ENCODE measurements at places on chromosomes 11 and 22.
A peak's percentile ranks its signal among the peaks of the same experiment; 100 is the strongest.

GRCh38 chr22:33275073-33275443, 216.9 kb upstream of the SYN3 start:
- DNase-seq = no peak

DNA sequence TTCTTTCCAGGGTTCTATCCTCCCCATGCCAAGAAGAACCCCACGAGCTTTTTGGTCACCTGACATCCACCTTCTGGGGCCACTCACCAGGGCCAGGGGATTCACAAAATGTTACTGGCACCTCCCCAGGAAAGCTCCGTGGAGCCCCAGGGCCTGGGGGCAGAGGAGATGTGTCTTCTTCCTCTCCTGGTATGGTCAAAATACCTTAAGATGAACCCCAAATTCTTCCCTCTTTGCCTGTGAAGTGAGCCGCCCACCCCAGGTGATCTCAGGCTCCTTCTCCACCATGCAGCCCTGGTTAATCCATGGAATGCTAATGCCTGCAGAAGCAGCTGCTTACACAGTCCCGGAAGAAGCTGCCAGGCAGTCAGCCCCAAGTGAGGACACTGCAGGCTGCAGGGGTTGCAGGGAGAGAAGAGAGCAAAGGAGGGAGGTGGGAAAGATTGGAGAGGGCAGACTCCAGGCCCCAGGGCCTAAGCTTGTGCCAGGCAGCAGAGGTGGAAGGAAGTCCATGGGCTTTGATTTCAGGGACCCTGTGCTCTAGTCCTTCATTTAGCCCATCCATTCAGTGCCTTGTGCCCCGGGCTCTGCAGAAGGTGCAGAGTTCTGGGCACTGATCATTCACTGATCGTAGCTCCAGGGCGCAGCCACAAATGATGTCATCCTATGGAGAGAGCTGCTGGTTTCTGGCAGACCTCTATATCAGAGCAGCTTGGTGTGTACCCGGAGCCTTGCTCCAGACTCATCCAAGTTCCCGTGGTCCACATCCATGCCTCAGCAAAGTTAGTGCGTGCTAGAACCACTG, 127.9 kb upstream of the NECTIN1 start:
- no peak for DNase-seq

GRCh38 chr11:73320763-73321603, 12.9 kb downstream of the ARHGEF17 start:
- no peak for DNase-seq

GRCh38 chr11:85663080-85663752, 1.7 kb downstream of the CREBZF start:
- no peak for DNase-seq

- DNase-seq = no peak
Measured at GRCh38 chr22:24510637-24511625, 15.8 kb downstream of the UPB1 start.

- no peak for DNase-seq
Measured at GRCh38 chr11:66076561-66076960, 6.5 kb downstream of the PACS1 start.

- DNase-seq = peak; percentile 28
Measured at GRCh38 chr11:71301858-71302533, 49.6 kb upstream of the SHANK2 start.

DNA sequence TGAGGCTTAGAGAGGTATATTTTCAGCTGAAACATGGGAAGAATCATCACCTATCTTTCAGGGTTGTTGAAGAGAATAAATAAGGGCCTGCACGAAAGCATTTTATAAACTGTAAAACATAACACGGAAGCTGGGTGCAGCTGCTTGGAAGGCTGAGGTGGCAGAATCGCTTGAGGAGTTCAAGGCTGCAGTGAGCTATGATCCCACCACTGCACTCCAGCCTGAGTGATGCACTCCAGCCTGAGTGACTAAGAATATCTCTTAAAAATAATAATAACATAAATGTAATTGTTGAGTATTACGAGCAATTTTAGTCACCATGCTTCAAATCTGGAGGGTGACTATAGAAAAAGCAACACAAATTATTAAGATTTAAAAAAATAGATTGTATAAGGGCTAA, 16.3 kb downstream of the RBFOX2 start:
- no peak for DNase-seq

DNA sequence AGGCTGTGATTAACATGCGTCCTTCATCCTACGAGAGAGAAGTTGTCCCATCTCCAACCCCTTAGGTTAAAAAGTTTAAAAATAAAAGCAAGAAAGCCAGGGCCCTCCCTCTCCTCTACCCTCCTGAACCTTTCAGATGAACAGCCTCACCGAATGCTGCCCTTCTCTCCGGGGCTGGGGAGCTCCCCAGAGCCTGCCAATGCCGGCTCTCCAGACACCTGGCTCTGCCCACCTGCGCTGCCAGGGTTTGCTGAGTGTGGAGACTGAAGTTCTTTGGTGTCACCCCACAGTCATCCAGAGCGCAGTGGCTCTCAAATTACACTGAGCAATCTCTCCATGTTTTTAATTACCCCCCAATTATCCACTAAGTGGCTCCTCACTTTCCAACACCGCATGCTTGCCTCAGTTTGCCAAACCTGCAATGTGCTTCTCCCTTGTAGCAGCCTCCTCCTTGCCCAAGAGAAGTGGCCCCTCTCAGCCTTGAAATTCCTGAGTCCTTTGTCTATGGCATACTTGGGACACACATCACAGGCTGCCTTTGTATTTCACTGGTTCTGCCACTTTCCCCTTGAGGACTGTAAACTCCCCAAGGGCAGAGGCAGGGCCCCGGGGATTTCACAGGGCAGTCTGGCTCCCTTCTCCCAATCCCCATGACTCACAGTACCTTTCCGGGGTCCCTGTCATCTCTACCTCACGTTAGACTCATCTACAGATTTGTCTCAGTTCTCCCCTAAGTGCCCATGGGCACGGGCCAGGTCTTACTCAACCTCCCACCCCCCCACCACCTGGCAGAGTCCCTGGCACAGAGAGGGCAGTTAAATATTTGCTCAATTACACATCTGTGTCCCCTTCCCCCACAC, 2.0 kb downstream of the MYH9 start:
- no peak for DNase-seq

DNA sequence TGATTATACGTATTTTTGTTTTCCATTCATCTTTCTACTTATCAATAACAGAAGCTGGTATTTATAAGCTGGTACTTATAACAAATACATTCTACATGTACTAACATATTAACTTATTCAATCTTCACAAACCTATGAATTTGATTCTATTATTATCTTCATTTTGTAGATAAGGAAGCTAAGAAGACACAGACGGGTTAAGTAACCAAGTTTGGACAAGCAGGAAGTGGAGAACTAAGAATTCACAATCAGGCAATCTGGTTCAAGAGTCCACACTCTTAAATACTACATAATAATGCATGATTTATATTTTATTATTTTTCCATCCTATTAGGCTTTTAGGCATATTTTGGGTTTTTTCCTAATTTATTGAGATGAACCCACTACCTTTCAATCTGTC, 25.0 kb downstream of the FCHSD2 start:
- no peak for DNase-seq

DNA sequence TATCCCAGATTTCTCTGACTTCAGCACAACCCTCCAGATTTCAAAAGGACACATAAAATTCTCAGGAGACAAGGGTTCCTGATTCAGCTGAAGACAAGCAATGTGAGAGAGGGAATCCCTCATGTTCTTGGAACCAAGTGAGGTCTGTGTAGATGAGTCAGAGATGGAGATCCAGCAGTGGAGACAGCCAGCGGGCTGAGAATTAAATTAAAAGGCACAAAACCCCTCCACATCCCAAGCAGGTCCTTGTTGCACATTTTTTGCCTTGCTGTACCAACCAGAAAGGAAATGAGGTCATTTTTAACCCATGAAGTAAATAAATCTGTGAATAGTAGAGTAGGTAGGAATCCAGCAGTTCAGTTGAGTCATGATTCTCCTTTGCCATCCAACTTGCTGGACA, 9.7 kb downstream of the MTNR1B start:
- no peak for DNase-seq

DNA sequence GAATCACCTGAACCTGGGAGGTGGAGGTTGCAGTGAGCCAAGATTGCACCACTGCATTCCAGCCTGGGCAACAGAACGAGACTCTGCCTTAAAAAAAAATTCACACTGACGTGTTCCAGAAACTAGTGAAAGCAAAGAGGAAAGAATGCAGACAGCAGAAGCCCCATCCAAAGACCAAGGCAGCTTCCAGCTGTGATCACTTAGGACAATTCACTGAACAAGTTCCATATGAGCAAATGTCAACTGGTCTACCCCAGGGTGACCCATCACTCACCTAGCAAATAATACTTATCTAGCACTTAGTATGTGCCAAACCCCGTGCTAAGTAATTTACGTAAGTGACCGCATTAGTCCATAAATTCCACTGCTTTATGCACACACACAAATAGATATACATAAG, 138.9 kb downstream of the LARGE1 start:
- DNase-seq = no peak

- no peak for DNase-seq
Measured at GRCh38 chr22:43293259-43293654, 49.9 kb downstream of the SCUBE1 start.

GRCh38 chr11:5524756-5525155, 8.3 kb upstream of the UBQLNL start:
- no peak for DNase-seq

- DNase-seq = no peak
Measured at GRCh38 chr11:86537541-86538222, 134.7 kb downstream of the ME3 start.

DNA sequence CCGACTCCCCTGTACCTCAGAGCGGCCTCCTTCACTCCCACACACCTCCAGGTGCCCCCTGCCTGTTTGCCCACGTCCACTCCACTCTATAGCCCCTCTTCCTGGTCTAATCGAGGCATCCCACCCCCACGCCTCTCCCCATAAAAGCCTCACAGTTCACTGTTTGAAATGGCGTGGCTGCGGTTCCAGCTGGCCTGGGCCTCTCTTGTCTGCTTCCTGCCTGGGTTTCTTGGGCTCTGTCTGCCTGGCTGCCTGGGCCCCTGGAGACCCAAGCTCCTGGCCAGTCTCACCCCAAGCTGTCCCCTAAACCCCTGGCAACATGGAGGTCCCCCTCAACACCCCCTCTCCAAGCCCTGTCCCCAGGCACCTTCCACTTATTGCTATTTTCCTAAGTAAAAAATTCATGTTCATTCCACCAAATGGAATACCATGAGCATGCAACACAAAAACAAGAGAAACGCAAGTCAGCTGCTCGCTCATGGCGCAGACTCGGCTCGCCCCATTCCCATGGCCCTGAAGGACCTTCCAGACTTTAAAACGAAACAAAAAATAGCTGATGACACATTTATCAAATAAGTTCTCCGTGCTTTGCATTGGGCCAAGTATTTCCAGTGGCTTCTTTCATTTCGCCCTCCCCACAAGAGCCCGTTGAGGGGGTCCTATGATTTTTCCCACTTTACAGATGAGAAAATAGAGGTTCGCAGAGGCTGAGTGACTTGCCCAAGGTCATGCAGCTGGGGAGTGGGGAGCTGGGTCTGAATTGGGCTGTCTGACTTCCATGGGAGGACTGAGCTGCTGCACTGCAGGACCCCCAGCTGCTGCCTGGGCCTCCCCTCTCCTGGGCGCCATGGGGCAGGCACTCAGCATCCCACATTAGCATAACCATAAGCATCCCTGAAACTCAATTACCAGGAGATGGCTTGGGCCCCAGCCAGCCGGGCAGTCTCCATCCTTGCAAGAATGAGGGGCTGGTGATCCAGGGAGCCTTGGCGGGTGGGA, 11.7 kb upstream of the FLRT1 start:
- DNase-seq = no peak

GRCh38 chr11:134452026-134452837, 40.2 kb upstream of the B3GAT1 start:
- DNase-seq = no peak

- DNase-seq = no peak
Measured at GRCh38 chr22:45709866-45710265, 38.2 kb downstream of the ATXN10 start.

GRCh38 chr11:45341372-45341771, 55.2 kb upstream of the SYT13 start:
- no peak for DNase-seq

DNA sequence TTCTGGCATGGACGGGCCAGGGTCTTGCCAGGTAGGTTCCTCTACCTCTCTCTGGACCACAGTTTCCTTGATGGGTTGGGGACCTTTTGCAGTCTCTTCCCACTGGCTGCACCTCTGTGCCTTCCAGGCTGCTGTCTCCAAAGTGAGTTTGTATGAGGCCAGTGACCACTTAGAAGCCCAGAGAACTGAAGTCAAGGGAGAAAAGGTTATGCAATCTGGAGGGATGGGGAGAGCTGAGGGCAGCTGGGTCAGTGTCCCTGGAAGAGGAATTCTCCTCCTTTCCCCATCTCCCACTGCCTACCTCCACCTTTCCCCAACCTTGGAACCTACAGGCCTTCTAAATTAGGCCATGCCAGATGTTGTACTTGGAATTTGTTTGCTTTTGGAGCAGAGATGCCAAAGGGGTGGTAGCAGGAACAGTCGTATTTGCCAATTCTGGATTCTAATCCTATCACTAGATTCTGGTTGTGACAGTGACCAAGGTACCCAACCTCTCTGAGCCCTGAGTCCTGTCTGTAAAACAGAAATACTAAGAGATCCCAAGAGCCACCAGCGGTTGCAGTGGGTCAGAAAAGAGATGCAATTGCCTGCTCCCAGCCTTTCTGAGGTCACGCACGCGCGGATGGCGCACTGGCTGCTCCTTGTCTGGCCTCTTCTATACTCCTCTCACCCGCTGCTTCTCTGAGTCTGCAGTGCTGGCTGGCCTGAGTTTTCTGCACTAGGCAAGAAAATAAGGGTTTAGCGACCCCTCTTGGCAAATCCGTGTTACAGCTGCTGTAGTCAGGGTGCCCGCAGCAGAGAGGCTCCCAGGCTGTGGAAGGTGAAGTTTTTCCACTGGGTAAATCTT, 10.7 kb upstream of the ACCSL start:
- peak; percentile 48 for DNase-seq

DNA sequence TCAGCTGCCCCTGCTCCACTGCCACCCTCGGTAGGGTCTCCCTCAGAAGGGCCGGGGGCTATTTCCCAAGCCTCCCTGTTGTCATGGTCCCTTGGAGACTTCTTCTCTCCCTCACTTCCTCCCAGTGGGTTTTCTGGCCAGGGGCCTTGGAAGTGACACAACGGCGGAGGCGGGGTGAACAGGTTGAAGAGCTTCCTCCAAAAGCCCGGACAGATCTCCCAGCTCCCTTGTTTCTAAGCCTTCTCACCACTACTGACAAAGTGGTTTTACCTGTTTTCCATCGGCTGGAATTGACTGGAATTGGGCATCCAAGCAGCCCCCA, 14.5 kb downstream of the MYH9 start:
- no peak for DNase-seq

- no peak for DNase-seq
Measured at GRCh38 chr11:110415081-110415480, 14.7 kb upstream of the FDX1 start.

DNA sequence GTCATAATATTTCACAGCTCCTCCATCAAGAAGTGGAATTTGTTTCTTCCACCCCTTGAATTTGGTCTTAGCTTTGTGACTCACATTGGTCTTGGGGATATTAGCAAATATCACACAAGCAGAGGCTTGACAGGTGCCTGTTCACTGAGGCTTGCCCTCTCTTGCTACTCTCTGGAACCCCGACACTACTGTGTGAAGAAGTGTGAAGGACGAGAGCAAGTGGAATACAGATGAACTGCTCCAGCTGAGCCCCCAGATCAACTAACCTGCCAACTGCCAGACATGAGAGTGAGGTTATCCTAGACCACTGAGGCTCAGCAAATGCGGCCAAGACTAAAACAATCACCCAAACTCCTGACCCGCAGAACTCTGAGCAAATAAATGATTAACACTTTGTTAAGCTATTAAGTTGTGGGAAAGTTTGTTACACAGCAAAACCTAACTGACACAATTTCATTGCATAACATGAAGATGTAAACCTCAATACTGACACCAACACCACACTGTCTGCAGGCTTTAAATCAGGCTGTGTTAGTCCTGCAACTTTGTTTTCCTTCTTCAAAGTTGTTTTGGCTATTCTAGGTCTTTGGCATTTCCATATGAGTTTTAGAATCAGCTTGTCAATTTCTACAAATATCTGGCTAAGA, 142.5 kb downstream of the APOL5 start:
- DNase-seq = no peak
